Cardiac septum (tissue), 1 donor: ENCODE measurements at places on chromosomes 3 and 15. TPM values are rescaled to one million over a fixed set of nuclear protein-coding genes. Genes with fewer than 3 reads are reported as not detected.

DNA sequence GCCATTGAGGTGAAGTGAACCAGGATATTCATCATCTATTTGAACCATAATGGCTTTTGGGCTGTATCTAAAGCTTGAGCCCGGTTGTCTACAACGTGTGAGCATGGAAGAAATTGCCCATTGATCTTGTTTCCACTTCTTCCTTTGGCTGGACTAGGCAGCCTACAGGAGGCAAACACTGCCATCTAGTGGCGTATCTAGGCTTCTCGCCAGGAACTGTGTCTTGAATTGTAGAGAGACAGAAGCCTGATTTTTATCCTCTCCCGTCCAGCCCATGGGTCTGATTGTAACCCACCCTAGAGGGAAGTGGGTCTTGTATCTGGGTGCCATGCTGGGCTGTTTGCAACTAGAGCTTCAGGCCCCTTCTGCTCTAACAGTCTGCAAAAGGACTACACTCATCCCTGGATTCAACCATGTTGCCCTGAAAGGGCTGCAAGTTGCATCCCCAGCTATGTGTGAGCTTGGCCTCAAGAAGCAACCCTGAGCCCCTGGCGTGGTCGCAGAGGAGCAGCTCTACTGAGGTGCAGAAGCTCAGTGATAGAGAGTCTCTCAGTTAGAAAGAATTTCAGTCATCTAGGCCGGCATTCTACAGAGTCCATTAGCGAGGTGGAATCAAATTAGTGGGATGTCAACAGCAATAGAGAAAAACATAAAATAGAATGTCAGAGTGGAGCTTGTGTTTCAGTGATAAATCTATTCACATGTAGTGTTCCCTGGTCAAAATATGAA is 170.2 kb upstream of the UMPS start:
- DNase-seq: no peak

The ERC2 gene
- 6.2 TPM for total RNA-seq

The EPHA3 gene
- 9.2 TPM for total RNA-seq

- DNase-seq: no peak
Measured at GRCh38 chr15:52255935-52256334, 39.7 kb downstream of the MYO5C start.

DNA sequence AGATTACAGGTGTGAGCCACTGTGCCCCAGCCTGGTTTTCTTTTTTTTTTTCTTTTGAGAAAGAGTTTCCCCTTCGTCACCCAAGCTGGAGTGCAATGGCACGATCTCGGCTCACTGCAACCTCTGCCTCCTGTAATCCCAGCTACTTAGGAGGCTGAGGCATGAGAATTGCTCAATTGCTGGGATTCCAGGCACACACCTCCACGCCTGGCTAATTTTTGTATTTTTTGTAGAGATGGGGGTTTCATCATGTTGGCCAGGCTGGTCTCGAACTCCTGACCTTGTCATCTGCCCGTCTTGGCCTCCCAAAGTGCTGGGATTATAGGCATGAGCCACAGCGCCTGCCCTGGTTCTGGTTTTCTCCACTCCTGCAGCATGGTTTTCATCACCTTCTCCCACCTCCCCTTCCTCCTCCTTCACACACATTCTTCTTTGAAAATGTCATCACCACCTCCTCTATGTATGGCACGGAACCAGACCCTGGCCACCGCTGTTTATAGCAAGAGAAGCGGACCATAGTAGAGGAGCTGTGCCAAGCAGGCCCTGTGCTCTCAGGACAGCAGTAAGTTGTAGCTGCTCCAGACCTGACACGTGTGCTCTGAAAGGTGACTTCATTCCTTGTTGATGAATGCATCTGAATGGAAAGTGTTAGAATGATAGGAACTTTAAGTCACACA is 14.6 kb upstream of the AHSG start:
- DNase-seq: peak; percentile 83

The GNB4 gene
- total RNA-seq: 14.7 TPM

- no peak for DNase-seq
Measured at GRCh38 chr3:36843065-36844051, 79.0 kb upstream of the DCLK3 start.

The RPL29 gene
- total RNA-seq: 466 TPM

- no peak for DNase-seq
Measured at GRCh38 chr15:33699691-33700447, 268.4 kb upstream of the CHRM5 start.

DNA sequence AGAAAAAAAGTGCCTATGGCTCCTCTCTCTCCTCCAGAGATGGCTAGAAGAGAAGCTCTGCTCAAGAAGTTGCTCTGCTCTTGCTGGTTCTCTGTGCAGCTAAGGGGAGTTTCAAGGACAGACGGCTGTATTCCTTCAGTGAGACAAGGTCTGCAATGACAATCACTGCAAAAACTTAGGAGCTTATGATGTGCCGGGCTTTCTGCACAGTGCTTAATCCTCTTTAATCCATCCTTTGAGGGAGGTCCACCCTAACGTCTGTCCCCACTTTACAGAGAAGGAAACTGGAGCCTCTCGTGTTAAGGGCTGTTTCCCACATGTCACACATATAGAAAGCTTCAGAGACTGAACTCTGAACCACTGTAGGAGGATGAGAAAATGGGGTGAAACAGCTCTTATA is 260.6 kb downstream of the MEX3B start:
- no peak for DNase-seq

The SLC24A5 gene
- not detected for total RNA-seq

The ITIH1 gene
- total RNA-seq: 0.35 TPM

DNA sequence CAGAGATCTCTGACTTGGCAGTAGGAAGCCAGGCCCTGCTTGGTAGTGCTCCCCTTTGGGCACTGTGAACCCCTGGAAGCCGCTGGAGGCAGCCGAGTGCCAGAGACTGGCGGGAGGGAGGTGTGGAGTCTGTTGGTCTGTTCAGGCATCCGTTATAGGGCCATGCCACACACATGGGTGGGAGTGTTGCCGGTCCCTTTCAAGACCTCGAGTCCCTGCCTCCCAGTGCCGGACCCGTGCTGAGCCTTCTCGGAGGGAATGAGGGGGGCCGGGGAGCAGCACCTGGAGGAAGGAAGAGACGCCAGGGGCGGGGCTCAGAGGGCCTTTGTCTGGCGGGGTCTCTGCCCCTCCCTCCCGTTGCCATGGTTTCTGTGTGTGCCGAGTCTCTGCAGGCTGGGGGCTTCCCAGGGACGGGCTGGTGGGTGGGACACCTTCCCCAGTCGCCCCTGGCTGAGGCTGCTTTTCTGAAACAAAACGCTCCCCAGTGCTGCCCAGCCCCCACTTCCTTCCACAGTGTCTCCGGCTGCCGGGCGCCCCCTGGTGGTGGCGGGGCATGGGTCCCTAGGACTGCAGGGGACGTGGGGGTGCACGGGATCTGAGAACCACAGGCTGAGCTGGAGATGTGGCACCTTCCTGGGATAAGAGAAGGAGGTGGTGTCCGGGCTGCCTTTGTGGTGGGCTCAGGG is 10.0 kb downstream of the GNAI2 start:
- peak; percentile 95 for DNase-seq
